ENCODE measurements at places on chromosomes 6 and 20. TPM values are rescaled to one million over a fixed set of nuclear protein-coding genes. Genes with fewer than 3 reads are reported as not detected.

The TPD52L1 gene
- 0.33 TPM for total RNA-seq

The VNN1 gene
- total RNA-seq = 0.11 TPM

The CST5 gene
- not detected for total RNA-seq

- no peak for DNase-seq
Measured at GRCh38 chr20:62015540-62016288, 50.0 kb downstream of the TAF4 start.

GRCh38 chr20:32526541-32526940 is 58.6 kb downstream of the NOL4L start:
- no peak for DNase-seq

GRCh38 chr6:22942403-22942802 is 373.0 kb downstream of the HDGFL1 start:
- no peak for DNase-seq

DNA sequence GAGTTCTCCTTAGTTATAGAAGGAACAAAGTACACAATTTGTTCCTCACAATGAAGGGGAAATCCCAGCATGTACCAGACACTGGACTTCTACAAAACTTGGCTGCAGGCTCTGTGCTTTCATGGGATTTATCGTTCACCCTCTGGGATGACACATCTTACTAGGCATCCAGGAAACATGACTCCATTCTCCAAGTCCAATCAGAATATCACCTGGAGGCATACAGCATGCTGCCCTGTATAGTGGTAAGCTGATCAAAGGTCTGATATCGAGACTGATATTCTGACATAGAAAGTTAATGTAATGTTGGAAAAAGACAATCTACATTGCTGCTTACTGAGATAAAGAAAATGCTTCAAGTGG is 6.7 kb downstream of the RWDD2A start:
- no peak for DNase-seq
